ENCODE measurements at places on chromosomes 2 and 18.

GRCh38 chr2:121791801-121792221, 36.4 kb downstream of the TSN start:
- no peak for DNase-seq

DNA sequence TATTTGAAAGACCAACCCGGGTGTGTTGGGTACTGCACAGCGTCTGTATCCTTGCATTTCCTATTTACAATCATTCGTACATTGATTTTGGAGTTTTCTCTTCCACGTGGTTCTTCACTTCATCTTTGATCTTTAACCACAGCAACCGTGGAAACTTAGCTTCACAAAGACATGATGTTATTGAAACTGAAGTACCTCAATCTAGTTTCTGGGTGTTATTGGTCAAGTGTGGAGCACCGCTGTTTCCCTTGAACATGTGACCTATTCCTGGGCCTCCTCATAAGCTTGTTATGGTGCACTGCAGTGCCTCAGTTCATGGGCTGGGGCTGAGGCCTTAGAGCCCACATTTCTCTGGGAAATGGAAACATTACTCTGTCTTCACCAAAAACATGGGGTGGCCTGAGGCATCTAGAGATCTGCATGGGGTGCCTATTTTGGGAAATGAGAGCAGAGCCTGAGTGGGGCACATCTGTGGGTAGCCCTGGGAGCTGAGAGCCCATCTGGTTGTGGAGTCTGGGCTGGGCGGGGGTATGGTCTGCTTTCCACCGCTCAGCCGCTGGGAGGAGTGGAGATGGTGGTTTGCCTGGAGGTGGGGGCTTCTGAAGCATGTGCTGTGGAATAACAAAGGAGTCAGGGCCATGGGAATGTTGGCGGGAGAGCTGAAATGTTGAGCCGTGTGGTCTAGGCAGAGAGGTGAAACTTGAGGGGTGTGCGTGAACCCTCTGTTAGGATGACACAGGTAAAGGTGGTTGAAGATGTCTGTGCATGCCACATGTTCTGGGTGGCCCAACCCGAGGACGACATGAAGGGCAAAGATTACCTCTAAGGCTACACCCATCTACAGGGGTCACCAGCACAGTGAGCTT, 37.4 kb downstream of the ZNF236 start:
- DNase-seq = no peak

GRCh38 chr2:120934574-120935338, 199.1 kb downstream of the GLI2 start:
- DNase-seq = no peak

DNA sequence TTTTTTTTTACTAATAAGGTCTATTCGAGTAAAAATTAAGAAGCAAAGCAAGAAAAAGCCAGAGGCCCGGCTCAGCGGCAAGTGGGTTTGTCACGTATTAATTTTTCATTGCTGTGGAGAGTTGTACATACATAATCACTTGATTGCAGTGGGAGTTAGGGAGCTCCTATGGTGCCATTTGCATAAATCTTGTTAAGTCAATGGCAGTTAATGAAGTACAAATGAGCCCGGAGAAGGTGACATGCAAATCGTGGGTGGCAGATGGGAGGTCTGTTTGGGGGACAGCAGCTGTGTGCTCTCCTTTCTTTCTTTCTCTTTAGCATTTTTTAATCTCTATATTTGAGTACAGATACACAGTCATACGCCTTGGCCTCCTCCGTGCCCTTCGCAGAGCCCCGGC, 317.0 kb downstream of the AGAP1 start:
- no peak for DNase-seq

DNA sequence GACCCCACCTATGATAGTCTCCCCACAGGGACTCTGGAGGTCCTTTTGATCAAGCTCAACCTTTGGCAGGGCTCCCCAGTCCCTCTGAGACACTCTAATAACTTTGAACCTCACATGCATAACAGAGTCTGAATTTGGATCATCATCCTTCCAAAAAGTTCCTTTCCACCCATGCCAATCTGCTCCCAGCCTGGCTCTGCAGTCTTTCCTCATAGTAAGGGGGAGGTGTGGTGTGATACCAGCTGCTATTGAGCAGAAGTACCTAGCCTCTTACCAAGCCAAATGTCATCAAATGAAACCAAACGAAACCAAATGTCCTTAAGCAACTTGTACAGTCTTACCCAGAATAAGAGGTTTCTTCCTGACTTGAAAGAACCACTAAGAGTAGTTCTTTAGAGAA, 36.5 kb downstream of the DTNA start:
- DNase-seq = no peak

DNA sequence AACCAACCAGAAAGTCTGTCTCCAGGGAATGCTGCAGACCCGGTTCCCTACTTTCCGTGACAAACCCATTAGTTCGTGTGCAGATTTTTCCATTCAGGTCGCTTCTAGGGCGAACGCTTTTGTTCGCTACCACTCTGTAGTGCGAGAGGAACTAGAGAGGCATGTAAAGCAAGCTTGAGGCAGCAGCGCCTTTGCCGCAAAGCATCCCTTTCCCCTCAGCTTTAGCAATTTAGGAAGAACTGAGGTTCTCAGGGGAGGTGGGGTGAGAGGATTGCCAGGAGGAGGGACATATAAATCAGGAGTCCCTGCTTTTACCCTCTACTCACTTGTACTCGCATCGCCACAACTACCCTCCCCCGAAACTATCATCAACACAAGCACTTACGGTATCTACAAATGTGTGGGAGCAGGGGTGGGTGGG, 748 bp upstream of the ZNF804A start:
- DNase-seq = peak; percentile 46

DNA sequence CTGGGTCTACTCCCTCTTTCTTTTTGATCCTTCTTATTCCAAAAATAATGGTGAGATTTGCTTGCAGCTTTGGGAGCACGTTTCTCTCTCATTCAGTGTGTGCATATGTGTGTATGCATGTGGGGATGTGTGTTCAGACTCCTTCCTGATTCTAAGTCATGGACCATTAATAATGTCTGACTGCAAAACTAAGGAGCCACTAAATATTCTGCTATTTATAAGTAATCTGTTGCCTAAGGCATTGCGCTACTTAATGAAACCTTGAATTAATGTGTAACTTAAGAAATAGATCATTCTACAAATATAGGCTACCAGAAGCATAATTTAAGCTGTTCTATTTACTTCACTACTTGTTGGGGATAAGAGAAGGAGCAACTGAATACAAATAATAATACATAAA, 182.1 kb downstream of the TFCP2L1 start:
- no peak for DNase-seq

Data from dorsolateral prefrontal cortex (tissue), 122 donors.